Cerebellar nuclear complex (tissue), 1 donor: ENCODE measurements at places on chromosomes 2 and 18.

DNA sequence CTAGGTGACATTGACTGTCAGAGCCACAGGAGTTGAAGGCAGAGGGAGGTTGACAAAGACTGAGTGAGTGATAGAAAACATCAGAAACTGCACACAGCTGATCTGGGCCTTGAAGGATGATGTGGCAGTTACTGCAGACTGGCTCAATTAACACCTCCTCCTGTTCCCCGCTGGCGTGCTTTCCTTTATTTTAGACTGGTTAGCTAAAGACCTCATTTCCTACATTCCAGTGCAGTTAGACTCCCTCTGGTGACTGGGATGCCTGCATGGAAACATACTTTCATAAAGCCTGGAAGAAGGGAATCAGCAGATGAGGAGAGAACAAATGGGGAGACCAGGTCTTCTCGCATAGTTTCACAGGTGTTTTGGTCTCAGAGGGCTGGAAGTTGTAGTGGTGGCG is 7.1 kb downstream of the TPGS2 start:
- DNase-seq, result no peak

GRCh38 chr2:111200333-111200881 is 79.7 kb downstream of the BCL2L11 start:
- DNase-seq, result no peak

DNA sequence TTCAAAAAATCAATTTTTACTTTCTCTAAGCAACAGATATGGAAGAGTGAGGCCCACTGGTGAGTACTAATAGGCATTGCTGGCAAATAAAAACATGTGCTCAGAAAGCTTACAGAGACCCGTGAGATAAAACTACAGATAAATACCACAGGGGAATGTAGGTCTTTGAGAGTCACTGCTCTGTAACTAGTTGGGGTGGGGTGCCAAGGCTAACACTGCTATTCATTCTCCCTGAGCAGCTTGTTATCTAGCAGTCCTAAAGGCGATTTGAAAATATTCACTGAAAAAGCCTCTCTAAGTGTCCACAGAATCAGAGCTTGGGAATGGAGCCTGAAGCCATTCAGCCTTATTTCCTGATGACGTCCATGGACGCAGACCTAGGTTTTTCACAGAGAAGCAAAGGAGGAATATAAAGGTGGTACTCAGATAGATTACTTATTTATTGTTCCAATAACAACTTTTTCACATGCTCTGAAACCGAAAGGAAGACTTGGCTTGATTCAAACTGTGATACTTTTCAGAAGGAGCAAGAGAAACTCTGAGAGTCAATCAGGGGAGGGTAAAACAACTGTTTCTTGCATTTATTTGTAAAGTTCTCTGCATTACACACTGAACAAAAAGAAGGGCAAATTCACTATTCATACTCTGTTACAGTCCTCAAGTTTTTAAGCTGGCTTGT is 188.4 kb downstream of the PPP1R1C start:
- no peak for DNase-seq

- DNase-seq, result no peak
These were observed 44.3 kb downstream of the ARHGAP28 start for GRCh38 chr18:6773777-6774176.

DNA sequence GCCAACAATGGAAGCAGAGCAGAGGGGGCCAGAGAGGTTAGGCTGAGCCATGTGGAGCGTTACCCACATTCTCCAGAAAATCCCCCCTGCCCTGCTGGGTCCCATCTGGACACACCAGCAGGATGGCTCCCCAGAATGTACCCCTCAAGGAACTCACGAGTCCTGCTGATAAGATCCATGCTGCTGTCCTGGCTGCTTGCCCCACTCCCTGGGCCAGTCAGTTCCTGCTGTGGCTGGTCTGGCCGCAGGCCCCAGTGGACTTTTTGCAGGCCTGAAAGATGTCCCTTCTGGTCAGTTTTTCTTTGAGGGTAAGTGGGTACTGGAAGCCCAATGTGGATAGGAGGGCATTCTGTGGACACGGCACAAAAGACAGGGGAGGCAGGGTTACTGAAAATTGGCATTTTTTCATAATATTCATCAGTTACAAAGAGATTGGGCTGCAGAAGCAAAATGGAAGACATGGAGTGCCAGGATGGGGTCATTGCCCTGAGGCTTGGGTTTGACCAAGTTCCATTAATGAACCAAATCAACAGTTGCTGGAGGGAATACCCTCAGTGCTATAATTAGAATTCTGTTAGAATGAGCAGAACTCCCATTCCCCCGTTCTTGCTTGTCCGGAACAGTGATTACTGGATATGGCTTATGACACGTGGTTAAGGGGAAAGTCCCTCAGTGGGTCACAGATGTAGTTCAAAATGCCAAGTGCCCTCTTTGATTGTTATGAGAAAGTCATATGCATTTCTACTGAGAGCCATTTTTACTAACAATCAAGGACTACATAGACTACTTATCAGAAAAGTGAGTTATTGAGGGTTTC is 38.7 kb downstream of the SLC4A5 start:
- no peak for DNase-seq
